ENCODE measurements at places on chromosomes 7 and 10. TPM values are rescaled to one million over a fixed set of nuclear protein-coding genes. Genes with fewer than 3 reads are reported as not detected.

The GIMAP2 gene
- 7.6 TPM for total RNA-seq

The HOXA1 gene
- 0.44 TPM for total RNA-seq

The COL13A1 gene
- 8.1 TPM for total RNA-seq

The ZNF365 gene
- 2.9 TPM for total RNA-seq
